SJCRH30 (cell line): ENCODE measurements at places on chromosomes 4 and X.
A peak's percentile ranks its signal among the peaks of the same experiment; 100 is the strongest.

- DNase-seq, result no peak
These were observed 36.8 kb downstream of the SRPX2 start for GRCh38 chrX:100680756-100681155.

- no peak for DNase-seq
These were observed 4.0 kb downstream of the HERC6 start for GRCh38 chr4:88382621-88383020.

DNA sequence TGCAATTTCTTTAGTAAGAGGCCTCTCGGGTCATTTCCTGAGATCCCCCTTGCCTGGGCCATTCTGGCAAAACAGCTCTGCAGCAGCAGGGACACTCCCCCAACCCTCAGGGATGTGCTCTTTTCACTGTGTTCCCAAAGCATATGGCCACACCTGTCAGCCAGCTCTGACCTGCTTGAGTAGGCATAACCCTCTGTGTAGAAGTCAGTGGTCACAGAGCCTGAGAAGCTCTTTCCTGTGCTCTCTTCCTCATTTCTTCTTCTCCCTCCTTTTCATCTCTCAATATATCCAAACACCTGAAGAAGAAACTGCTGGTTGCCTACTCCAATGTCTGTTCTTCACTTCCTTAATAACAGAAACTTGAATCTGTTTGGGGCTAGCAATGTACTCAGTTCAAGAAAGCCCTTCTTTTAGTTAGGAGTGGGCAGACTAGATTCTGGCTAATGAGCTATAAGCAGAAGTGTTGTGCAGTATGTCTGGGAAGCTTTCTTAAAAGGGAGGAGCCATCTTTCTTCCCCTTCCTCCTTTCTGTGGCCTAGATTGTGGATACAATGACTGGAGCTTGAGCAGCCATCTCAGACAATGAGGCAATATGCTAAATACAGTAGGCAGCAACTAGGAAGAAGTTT is 73.3 kb downstream of the PRPS1 start:
- DNase-seq, result peak; percentile 32

GRCh38 chrX:131795442-131796229 is 227.5 kb upstream of the STK26 start:
- DNase-seq, result no peak

GRCh38 chr4:40594261-40595178 is 35.1 kb downstream of the RBM47 start:
- no peak for DNase-seq

GRCh38 chr4:54065282-54066087 is 1.1 kb upstream of the CHIC2 start:
- peak; percentile 20 for DNase-seq

- DNase-seq, result no peak
These were observed 12.6 kb upstream of the MFAP3L start for GRCh38 chr4:170038769-170039168.

GRCh38 chr4:68736813-68737212 is 66.4 kb upstream of the UGT2B15 start:
- no peak for DNase-seq

DNA sequence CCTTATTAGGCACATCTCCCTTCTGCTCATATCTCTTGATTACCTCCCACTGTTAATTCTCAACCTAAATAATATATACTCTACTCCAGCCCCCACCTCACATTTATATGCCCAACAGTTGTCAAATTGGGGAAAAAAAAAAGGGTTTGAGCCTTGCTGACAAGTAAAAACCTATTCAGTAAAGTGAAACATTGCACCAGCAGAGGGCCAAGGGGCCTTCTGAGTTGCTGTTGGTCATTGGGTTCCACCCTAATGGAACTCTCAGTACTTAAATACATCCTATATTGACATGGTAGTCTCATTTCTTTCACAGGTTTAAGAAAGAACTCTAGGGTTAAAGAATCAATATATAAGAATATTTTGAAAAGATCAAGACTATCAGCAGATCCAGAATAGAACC is 362.2 kb downstream of the SMARCA1 start:
- no peak for DNase-seq

GRCh38 chr4:2623442-2623841 is 87.0 kb downstream of the FAM193A start:
- DNase-seq, result no peak

DNA sequence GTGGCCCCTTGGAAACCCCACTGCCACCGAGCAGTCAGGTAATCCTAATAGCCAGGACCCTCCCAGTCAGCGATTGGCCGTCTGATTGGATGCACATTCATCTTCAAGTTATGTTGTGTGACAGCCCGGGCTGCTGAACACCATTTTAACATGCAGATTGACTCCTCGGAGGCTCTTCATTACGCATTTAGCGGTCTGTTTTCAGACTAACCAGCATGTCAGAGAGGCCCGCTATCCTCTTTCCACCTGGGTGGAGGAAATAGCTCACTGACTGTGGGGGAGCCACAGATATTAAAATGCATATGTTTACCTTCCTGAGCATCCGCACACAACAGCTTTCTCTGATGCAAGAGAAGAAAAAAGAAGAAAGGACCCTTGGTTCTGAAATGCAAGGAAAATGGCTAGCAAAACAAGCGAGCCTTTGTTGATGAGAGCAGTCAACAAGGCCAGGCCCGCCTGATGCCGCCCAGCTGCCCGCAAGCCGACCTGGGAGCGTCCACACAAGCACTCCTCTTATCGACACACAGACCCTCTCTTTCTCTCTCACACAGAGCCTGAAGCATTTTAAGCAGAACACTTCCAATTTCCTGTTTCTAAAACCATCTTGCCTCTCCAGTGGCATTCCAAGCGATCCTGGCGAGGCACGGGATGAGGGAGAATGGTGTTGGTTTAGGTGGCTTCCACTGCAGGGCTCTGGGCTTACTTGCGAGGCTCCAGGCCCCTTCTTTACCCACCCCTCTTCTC is 118.3 kb downstream of the MGST2 start:
- no peak for DNase-seq

GRCh38 chrX:101395789-101396188 is 5.0 kb downstream of the RPL36A start:
- DNase-seq, result no peak

DNA sequence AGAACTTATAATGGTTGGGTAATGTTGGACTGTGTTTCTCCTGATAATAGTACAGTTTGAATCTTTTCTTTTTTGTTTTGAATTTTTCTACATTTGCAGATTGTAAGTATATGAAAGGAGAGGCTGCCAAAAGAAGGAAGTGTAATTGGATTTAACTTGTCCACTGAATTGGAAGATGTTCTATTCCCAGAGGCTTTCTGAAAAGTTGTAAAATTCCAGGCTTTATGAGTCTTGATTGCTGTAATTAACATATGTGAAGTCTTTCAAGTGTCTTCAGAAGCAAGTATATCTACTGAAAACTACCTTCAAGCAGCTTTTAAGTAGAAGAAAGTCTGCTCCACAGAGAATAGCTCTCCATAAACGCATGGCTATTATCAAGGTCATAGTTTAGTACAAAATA is 2456.4 kb downstream of the PCDH7 start:
- DNase-seq, result no peak

- DNase-seq, result no peak
These were observed 3.3 kb downstream of the SLC25A6 start for GRCh38 chrX:1388651-1389050.

GRCh38 chr4:175511861-175512260 is 300.2 kb downstream of the GPM6A start:
- no peak for DNase-seq

DNA sequence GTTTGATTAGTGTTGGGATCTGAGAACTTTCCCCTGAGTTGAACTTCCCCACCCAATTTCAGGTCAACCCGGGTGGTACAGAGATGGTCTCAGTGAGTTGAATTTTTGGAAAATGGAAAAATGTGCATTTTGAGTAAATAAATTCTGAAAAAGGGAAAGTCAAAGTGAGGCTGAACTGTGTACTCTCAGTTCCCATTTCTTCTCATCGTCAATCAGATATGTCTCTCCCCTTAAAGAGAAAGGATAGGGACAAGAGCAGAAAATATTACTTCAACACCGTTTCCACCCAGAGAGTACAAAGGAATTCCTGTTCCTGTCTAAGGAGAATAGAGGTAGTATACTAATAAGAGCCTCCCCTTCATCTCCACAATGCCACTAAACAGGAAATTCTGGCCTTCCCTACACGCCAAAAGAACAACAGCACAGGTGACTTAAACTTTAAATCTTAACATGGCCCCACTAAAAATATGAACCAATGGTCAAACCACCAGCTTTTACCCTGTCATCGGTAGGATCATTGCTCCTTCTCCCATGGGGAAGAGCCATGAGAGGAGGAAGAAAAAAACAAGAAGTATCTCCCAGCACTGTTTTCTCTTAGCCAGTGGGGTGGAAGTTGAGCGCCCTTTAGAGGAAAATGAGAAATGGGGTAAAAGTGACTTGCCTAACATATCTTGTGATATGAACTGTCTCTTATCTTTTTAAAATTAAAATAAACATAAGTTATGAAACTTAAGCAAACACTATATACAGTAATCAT is 30.3 kb downstream of the BMP3 start:
- no peak for DNase-seq

DNA sequence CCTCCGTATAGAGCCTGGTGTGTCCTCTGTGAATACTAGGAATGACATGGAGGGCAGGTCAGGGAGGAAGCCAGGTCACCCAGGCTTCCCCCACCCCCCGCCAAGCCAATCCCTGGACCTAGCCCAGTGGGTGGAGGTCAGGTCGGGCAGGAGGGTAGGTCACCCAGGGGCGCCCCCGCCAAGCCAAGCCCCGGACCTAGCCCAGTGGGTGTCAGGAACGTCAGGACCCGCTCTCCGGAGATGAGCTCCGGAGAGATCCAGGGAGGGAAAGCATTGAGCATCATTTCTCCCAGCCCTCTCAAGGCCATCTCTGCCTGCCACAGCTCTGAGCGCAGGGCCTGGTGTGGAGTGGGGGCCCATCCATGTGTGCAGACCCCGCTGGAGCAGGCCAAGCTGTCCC is 48.6 kb downstream of the WFS1 start:
- DNase-seq, result no peak

- no peak for DNase-seq
These were observed 40.1 kb upstream of the UGT2B7 start for GRCh38 chr4:69056150-69056549.

GRCh38 chrX:5051831-5052491 is 1176.7 kb downstream of the NLGN4X start:
- peak; percentile 42 for DNase-seq

- DNase-seq, result no peak
These were observed 182.8 kb downstream of the MOSPD2 start for GRCh38 chrX:15056044-15056443.

- DNase-seq, result no peak
These were observed 758.1 kb downstream of the RAPGEF2 start for GRCh38 chr4:159860945-159861344.

DNA sequence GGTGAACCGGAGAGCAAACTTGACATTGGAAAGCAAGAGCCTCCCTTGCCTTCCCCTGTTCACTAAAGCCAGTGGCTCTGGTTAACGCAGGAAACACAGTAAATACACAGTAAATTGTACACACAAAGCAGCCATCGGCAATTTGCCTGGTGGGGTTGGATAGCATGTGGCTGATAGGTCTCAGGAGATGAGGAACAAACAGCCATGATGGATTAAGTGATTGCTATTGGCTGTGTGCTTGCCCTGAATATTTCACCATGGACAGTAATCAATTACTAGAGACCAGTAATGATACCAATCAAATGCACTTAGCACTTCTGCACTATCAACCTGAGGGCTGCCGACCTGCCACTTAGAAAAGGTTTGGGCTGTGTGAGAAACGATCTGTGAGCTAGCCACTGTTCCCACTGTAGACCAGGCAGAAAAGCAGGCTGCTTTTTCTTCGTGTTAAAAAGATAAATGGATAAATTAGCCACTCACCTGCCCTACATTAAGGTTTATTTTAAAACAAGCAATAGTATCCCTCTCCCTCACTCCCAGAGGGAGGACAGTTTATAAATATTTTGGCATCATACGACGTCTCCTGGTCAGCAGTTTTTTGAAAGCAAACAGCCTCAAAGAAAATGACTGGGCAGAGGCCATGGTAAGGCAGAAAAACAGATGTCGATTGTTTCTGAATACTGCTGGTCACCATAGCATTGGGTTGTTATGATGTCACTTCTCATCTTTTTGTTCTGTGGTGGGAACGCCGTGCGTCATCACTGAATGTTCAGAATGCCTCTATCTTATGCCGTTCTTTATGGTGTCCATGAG is 167.1 kb downstream of the MAML3 start:
- DNase-seq, result no peak

DNA sequence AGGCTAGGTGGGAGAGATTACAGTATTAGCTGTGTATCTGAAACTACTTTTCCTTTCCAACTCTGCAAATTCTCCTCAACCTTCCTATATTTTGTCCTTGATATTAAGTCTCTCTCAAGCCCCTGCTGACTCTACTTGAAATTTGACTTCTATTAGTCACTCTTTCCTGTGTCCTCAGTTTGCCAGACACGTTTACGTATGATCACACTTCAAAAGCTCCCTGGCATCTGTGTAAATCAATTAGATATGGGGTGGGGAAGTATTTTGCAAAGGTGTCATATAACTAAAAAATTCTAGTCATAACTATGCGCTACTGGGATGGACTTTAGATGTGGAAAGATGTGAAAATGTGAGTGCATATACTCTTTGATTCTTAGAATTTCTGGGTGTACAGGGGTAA is 67.4 kb upstream of the ARHGAP24 start:
- DNase-seq, result peak; percentile 96

DNA sequence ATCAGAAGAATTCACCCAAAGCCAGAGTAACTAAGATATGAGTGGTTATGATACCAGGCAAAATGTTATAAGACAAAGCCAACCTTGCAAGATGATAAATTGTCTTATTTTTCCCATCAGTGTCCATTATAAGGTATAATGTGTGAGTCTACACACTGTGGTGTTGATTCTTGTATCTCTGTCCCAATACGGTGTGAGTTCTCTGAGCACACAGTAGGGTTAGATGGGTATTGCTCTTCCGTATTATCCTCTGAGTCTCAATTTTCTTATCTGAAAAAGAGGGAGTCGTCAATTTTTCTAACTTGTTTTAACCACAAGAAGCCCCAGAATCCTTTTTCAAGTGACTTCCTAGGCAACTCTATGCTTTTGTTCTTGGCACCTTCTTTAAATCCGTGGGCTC is 69.9 kb downstream of the HMGB2 start:
- no peak for DNase-seq

GRCh38 chr4:87192145-87192919 is 28.1 kb downstream of the KLHL8 start:
- peak; percentile 17 for DNase-seq

- no peak for DNase-seq
These were observed 103.6 kb downstream of the CHIC2 start for GRCh38 chr4:53960843-53961242.

DNA sequence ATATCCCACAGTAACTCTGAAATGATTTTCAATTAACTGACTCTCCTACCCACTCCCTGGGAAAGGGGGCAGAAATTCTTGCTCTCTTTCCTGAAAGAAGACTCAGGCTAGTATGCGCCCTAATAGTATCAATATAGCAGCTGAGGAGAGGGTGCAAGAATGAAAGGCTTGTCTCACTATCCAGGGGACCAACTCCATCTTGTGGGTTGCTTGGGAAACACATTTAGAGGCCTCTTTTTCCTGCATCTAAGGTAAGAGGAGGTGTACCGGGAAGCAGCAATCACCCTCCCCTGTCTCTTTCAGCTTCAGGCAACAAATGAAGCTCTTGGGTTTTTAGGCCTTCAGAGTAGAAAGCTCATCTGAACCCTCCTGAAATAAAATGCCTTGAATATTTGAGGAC is 11.3 kb downstream of the TMEM255A start:
- DNase-seq, result no peak

- no peak for DNase-seq
These were observed 157.7 kb downstream of the SMIM20 start for GRCh38 chr4:26071688-26072087.

- DNase-seq, result peak; percentile 11
These were observed 577.4 kb upstream of the INTU start for GRCh38 chr4:127055357-127055756.

- DNase-seq, result peak; percentile 8
These were observed 152.2 kb downstream of the ASMT start for GRCh38 chrX:1767026-1767425.
